GM12878 (cell line): ENCODE measurements at places on chromosomes 11 and 22. TPM values are rescaled to one million over a fixed set of nuclear protein-coding genes. Genes with fewer than 3 reads are reported as not detected.

- DNase-seq: no peak
Measured at GRCh38 chr11:62435846-62436660, 17.2 kb downstream of the SCGB1A1 start.

The PGGHG gene
- polyA plus RNA-seq: 0.73 and 1.7 TPM in 2 replicates

DNA sequence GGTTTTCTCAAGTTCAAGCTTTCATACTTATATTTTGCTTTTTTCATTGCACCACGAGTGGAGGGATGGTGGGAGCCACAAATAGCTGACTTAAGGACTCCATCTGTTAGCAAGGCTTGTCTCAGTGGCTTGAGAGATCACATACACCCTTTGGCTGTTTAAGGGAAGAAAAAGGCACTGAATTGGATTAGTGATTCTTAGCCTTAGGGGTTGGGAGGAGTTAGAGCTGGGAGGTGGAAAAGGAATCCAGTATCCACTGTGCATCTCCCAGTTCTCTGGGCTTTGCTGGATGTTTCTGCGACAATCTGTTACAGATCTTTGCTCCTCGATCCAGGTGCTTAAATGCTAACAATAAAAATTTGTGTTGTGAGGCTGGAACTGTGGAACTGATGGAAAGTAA, 593.6 kb downstream of the CNTN5 start:
- DNase-seq: no peak

GRCh38 chr22:42269432-42270175, 849 bp downstream of the TCF20 start:
- DNase-seq: no peak

GRCh38 chr11:117603932-117604331, 193.1 kb downstream of the DSCAML1 start:
- DNase-seq: no peak
